ENCODE measurements at places on chromosomes 7 and 10. TPM values are rescaled to one million over a fixed set of nuclear protein-coding genes. Genes with fewer than 3 reads are reported as not detected.

GAD2 gene
- not detected for total RNA-seq

LRRN3 gene
- total RNA-seq = 57.3 TPM

SFRP4 gene
- not detected for total RNA-seq

OR2A5 gene
- not detected for total RNA-seq

LRRD1 gene
- not detected for total RNA-seq

C10orf67 gene
- total RNA-seq = 0.18 TPM

H2BK1 gene
- total RNA-seq = not detected

VWA2 gene
- total RNA-seq = not detected

FAM131B gene
- total RNA-seq = 0.54 TPM

DNA sequence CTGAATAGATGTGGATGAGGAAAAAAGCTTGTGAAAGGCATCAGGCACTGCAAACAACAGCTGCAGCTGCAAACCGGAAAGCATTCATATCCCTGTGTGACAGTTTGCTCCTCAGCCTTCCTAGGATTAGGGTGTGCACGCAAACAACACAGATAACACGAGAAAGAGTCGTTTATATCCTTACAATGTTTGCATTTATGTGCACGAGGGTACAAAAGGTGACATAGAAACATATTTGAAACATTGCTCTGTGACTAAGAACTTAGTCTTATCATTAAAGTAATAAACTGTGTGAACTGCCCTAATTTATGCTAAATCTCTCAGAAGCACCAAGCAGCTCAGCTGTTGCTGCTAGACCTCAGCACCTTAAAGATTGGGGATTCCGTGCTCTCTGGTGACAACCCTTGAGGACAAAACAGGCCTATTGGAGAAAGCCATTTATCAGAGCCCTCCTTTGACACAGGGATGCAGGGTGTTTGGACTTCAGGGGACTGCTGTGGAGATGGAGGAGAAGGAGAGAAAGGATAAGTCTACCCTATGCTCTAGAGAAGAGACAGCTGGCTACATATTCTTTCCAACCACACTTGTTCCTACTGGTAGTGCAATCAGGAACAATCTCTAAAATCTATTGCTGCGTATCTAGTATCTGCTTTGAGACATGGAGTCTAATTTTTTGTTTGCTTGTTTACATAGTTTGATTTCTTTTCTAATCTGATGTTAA lies 176.2 kb downstream of the GNAT3 start:
- no peak for DNase-seq

- DNase-seq = no peak
Measured at GRCh38 chr7:117324960-117325359, 2.1 kb upstream of the WNT2 start.

GRCh38 chr7:158408318-158408920 lies 179.2 kb downstream of the PTPRN2 start:
- no peak for DNase-seq

GRCh38 chr10:3074145-3074665 lies 6.9 kb downstream of the PFKP start:
- no peak for DNase-seq

DNA sequence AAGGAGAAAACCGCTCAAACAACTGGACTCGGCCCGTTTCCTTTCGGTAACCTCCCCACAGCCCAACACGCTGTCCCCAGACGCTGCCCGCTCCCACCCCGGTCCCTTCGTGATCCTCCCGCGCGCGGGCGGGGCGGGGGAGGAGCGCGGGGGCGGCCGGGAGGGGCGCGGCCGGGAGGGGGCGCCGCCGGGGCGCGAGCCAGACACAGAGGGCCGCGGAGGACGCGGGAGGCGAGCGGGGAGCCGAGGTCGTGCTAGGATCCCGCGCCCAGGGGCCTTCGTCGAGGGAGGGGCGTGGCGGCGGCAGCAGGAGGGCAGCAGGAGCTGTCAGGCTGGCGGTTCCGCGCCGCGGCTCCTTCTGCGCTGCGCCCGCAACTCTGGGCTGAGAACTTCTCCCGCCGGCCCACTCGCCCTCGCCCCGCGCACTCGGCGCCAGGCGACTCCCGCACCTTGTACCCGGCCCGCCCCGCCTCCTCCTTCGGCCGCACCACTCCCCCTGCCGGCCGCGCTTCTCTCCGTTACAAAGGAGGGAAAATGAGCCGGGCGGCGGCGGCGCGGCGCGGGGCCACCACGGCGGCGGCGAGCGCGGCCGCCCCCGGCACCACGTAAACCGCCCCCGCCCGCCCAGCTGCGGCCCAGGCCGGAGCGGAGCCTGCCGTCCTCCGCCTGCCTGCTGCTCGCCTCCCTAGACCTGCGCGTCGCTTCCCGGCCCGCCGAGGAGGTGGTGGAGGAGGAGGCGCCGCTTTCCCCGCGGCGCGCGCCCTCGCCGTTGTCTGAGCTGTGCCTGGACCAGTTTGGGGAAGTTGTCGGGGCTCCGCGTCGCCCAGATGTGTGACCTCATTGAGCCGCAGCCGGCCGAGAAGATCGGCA lies at the start of gene CDK14:
Gene CDK14, plus strand, starts transcription at position 521 of the 870 bp plus-strand sequence. Its CDS starts 307 bp downstream, at position 828.
- DNase-seq = peak; percentile 24

DNA sequence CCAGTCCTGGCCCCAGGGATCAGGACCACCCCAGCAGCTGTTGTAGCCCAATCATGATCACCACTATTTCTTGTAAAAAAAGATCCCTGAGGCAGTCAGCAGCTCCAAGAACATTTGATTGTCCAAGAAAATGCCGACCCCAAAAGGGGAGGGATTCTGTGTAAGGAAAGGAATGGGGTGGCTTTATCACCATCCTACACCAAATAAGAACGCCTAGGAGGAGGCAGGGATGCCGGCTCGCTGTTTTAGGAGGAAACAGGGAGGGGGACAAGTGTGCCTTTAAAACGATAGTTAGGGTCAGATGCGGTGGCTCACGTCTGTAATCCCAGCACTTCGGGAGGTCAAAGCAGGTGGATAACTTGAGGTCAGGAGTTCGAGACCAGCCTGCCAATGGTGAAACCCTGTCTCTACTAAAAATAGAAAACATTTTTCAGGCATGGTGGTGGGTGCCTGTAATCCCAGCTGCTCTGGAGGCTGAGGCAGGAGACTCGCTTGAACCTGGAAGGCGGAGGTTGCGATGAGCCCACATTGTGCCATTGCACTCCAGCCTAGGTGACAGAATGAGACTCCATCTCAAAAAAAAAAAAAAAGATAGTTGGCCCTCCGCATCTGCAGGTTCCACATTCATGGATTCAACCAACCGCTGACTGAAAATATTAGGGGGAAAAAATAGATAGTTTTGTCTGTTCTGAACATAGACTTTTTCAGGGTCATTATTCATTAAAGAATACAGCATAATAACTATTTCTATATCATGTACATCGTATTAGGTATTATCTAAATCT lies 63.6 kb downstream of the PDIA4 start:
- no peak for DNase-seq

- no peak for DNase-seq
Measured at GRCh38 chr7:119472408-119473038, 800.5 kb upstream of the KCND2 start.

DNA sequence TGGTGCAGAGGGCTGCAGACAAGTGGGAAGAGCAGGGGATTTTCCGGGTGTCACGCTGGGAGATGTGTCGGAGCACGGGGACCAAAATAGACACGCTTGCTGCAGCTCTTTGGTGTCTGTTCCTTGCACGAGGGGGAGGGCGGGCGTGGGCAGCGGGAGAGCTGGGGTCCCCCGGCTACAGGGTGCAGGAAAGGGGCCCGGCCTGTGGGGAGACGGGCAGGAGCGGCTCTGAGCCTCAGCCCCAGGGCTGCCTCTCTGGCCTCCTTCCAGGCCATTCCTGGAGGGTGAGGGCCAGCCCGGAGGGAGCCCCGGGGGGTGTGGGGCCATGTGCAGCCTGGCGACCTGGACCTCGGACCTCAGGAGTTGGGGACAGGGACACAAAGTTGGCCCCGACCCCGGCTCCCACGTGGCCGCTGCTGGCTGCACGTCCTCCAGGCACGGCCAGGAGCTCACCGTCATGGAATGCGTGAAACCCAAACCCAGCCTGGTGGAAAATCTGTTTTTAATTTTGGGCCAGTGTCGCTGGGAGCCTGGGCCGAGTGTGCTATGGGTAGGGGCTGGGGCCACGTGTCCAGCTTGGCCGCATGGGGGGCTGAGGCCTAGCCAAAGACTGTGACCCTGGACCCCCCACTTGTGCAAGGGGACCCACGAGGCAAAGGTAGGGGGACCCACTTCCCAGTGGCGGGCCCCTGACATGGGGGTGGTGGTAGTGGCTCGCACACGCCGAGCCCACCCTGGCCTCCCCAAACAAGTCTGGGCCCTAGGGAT lies 6.6 kb downstream of the TTYH3 start:
- no peak for DNase-seq

DNA sequence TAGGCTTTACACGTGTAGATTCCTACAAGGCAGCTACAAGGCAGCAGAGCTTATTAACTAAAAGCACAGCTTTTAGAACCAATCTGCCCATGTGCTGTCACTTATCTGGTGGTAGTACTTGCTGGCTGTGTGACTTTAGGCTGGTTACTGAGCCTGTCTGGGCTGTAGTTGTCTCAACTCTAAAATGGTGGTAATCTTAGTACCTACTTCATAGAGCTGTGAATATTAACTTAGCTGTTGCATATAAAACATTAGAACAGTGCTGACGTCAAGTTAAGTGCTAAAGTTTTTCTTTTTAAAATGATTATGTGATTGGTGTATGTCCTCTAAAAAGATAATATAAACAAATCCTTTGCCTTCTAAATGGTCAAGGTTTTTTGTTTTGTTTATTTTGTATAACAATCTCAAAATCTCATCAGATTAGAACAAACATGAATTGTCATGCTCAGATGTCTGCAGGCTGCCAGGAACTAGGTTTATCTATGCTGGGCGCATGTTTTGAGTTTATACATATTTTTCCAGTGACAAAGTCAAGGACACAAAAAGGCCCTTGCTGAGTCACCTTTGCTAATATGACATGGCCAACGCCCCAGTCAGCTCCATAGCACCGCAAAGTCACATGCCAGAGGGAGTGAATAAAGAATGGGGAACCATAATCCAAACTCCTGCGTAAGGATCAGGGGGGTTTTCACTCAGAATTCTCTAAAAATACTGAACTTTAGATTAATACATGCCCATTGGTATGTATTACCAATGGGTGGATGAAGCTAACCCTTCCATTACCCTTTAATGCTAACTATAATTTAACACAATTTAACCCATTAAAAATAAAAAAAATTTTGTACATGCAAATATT lies 39.8 kb upstream of the ARL4A start:
- DNase-seq = no peak

DNA sequence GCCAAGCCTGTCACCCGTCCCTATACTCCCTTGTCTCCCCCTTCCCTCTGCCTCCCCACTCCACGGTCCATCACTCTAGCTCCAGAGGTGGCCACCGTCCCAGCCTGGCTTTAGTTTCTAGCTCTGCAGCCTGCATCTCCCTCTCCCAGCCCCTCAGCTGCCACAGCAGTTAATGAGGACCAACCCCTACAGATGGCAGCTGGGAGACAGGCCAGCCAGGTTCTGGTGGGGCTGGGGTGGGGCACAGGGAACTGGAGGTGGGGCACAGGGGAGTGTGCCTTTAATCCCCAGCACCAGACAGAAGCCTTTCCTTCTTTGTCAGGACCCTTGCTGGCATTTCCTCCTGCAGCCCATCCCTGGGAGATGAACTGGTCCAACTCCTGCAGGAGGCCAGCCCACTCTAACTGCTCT lies 21.1 kb downstream of the UNC5B start:
- DNase-seq = no peak

GRCh38 chr10:92112462-92112861 lies 178.4 kb downstream of the CPEB3 start:
- DNase-seq = no peak

GRCh38 chr7:15306296-15306695 lies 255.5 kb downstream of the AGMO start:
- no peak for DNase-seq

DNA sequence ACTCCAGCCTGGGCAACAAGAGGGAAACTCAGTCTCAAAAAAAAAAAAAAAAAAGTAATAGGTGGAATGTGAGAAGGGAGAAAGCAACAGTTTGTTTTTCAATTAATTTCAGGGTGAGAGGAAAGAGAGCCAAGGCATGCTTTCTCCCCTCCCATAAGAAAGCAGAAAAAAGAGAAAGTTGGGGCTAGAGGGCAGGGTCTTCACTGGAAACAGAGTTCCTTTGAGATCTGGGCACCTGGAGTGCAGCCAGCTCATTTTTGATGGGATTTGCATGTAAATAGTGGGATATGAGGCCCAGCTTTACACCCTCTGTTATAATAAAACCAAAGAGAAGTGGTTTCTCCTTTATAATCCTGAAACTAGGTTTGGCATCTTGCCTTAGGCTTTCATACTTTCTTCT lies 13.8 kb upstream of the STOX1 start:
- DNase-seq = no peak

GRCh38 chr10:3077940-3078630 lies 10.7 kb downstream of the PFKP start:
- DNase-seq = no peak

GRCh38 chr10:77699080-77699645 lies 61.6 kb upstream of the KCNMA1 start:
- no peak for DNase-seq

GRCh38 chr10:80202934-80203834 lies 2.2 kb downstream of the ANXA11 start:
- DNase-seq = peak; percentile 63
